ENCODE measurements at places on chromosomes 3 and 15.

DNA sequence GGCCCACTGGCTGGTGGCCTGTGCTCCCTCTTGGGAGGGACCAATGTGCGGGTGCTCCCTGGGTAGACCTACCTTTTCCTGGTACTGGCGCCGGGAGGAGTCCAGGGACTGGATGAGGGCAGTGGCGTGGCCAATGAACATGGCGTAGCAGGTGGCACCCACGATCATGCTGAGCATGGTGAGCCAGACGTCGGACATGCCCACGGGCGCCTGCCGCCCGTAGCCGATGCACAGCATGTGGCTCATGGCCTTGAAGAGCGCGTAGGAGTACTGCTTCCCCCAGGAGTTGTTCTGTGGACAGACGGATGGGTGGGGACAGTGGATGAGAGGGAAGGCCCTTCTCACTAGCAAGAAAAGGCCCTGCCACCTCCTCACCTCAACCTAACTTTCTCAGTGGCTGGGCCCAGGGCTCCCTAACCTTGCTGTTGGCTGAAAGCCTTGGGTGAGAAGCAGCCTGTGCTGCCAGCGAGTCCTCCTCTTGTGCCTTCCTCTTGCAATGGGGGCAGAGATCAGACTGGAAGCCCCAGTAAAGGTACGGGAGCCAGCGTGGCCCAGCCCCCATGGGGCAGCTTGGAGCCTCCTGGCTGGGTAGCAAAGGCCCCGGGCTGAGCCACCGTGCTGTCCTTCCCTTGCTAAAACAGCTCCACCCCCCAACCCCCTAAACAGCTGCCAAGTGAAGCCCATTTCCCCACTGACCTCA lies 39.1 kb downstream of the HCN4 start:
- DNase-seq, result no peak

- no peak for DNase-seq
These were observed 360.4 kb downstream of the ULK4 start for GRCh38 chr3:41601404-41601987.

- DNase-seq, result no peak
These were observed 1.9 kb downstream of the SLC33A1 start for GRCh38 chr3:155852341-155852740.

GRCh38 chr15:90930861-90931574 lies 1.3 kb downstream of the HDDC3 start:
- no peak for DNase-seq

DNA sequence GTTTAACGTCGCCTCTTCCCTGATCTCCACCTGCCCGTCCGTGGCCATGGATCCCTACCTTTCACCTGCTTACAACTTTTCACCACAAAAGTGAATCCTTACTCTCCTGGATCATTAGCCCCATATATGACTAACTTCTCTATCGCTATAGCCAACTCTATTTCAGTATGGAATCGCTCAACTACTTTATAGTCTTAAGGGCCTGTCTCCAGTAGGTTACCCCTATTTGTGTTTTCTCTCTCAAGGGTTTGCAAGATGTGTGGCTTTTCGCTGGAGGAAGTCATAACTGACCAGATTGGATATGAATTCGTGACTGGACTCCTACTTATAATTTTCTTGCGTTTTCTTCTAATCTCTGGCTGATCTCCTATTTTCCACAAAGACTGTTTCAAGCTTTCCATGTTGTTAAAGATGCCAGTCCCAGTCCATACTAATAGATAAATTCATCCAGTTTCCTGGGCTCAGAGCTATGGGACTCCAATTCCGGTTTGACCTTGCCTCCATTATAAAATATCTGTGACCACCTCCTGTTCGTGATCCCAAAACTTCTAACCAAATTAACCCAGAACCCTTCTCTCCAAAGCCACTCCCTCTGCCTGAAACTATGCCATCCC lies 1.3 kb upstream of the STAG1 start:
- DNase-seq, result no peak

Measured in GM10248 (cell line).